ENCODE measurements at places on chromosomes 12 and 14.

DNA sequence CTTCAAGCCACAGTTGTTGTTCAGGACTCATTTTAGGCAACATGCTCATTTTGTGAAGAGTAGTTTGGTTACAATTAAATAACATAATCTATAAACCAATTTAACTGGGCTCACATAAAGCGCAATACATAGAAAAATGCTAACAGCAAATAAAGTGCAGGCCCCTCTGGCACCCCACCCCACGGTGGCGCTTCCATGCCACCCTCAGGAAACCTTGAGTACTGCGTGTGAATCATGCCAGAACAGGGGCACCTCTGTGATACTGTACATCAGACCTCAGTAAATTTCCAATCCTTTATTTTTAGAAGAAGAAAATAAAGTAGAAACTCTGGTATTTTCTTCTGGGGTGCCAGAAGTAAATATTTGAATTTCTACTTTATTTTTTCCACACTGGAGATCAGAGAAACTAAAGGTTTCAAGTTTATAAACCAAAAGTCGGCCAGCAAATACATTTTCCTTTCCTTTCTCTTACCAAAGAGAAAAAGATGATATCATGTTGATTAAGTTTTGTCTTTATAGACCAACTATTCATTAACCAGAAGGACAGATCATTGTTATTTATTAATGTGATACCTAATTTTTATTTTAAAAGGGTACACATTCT, 316.8 kb downstream of the PAWR start:
- DNase-seq, result no peak

DNA sequence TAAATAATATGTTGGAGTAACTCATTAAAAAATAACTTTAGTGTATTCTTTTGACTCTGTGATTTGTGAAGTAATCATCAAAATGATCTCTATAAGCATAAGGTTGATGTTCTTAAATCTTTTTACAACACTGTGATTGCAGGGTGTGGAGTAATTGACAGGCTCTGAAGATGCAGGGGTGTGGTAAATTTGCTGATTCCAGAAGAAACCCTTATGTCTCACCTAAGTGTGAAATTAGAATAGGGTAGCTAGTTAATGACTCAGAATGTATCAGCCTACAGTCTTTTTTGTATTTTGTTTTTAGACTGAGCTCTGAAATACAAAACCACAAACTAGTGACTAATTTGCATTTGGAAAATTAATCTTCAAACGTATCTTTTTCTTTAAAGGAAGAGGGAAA, 5.9 kb downstream of the PRPF39 start:
- DNase-seq, result no peak

GRCh38 chr12:132307976-132308852, 21.2 kb downstream of the GALNT9 start:
- no peak for DNase-seq

GRCh38 chr14:103696070-103696402, 19.2 kb downstream of the XRCC3 start:
- no peak for DNase-seq

DNA sequence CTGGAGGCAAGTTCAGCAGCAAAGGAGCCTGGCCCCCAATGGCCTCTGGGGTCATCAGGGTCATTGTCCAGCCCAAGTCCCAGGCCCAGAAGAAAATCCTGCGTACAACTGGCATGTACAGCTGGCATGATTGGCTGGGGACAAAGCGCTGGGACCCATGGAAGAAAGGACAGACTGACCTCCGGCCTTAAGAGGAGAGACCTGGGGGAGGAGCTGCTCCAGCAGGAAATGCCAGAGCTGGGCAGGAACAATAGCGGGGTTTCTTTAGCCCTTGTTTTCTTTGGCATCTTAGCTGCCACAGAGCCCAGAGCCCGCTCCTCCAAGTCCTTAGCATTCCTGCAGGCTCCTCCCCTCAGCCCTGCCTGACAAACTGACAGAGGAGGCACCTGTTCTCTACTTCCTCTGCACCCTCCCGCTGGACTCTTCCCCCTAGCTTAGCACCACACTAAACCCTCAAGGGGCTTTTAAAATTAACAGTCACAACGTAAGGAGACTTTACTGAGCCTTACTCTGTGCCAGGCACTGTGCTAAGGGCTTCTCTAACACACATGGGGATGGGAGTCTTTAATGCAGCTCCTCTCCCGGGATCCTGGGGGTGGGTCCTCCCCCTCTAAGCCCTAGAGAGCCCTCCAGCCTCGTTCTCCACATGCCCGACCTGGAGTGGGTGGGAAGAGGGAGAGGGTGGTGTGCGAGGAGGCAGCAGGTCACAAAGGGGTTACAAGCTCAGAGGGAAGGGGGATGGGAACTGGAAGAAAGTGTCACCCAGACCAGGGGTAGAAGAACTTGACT, 1.8 kb upstream of the AQP5 start:
- no peak for DNase-seq

- DNase-seq, result no peak
Observed at GRCh38 chr14:70683983-70684382, 42.3 kb downstream of the TTC9 start.

- DNase-seq, result no peak
Observed at GRCh38 chr12:109173443-109174240, 57.3 kb downstream of the ACACB start.

DNA sequence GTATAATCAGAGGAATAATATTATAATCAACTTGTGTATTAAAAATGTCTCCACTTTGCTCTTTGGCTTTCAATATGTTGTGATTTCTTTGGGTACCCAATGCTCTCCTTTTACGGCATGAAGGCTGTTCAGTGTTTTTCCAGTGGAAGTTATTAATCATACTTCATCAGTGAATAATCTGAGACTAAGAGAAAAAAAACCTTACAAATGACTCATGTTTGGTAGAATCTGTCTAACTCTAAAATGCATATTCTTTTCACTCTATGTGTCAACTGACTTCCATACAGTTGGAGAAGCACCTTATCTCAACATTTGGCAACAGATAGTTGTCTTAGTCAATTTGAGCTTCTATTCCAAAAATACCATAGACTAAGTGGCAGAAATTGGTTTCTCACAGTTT, 82.2 kb downstream of the PTPRO start:
- DNase-seq, result no peak

DNA sequence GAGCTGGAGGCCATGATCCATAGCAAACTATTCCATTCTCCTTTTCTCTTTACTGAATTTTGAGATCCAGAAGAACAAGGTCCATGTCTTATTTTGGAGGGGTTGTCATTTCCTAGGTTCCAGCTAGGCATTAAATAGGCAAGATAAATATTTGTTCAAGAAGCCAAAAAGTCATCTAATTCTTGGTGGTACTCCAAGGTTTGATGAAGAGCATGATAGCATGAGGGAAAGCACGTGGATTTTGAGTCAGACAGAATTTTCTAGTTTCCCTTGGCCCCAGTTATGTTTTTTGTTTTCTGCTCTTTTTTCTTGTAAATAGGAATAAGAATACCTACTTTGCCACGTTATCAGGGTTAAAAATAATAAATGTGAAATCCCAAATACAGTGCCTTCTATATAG, 25.5 kb upstream of the FRMD6 start:
- no peak for DNase-seq

GRCh38 chr12:89038831-89039512, 313.3 kb downstream of the DUSP6 start:
- DNase-seq, result no peak

DNA sequence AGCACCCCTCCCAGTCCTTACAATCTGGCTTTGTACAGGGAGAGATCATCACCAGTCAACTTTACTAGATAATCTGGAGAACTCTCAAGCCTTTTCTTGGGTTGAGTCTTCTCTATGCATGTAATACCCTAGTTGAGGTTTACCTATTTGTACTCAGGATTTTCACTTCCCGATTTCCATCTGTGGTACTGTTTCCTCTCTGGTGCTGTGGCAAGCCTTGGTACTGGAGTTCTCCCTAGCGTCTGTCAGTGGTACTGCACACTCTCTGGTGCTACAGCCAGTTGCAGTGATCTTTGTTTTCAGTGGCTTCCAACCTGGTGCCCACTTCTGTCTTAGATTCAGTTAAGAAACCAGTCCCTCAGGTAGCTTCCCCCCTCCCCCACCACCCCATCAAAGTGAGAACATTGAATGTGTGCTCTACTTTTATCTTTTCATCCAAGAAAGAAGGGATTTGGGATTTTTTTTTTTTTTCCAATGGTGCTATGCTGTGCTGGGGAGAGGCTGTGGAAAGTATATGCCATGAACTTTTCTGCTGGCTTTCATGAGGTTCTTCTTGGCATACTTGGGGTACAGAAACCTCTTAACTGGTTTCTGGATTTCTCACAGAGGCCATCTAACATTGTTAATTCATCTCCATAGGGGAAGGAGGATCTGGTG, 69.4 kb upstream of the EVL start:
- peak; percentile 25 for DNase-seq

DNA sequence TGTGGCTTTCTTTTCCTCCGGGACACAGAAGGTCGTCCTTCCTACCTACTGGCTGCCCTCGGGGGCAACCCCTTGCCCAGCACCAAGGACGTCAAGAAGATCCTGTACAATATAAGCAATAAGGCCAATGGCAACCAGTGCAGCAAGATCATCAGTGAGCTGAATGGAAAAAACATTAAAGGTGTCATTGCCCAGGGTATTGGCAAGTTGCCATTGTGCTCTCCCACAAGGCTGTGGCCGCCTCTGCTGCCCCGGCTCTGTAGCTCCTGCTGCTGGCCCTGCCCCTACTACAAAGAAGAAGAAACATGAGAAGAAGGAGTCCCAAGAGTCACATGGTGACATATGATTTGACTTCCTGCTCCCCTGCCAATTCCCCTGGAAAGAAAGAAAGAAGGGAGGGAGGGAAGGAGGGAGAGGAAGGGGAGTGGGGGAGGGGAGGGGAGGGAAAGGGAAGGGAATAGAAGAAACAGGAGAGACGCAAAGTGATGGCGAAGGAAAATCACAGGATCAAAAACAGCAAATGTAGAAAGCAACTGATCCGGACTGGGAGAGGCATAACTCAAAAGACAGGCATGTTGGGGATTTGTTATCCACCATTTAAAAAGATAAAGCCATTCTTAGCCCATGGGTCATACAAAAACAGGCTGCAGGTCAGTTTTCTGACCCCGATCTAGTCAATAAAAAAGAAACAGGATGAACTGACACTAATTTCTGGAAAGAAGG, 61.3 kb upstream of the RESF1 start:
- no peak for DNase-seq

DNA sequence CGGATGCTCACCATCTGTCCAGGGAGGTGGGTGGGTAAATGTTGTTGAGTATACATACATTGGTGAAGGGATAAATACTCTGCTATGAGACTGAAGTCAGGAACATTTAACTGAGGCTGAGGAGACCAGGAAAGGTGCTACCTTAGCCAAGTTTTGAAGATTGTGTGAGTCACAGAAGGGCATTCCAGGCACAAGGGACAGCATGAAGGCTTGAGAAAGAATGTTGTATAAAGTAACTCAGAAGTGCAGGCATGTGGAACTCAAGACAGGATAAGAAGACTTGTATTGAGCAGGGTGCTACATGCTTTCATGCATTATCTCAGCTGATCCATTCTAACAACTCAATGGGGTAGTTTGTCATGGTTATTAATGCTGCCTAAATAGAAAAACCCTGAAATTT, 112.7 kb downstream of the IPO8 start:
- DNase-seq, result no peak

- no peak for DNase-seq
Observed at GRCh38 chr12:51897181-51897580, 9.3 kb downstream of the ANKRD33 start.

DNA sequence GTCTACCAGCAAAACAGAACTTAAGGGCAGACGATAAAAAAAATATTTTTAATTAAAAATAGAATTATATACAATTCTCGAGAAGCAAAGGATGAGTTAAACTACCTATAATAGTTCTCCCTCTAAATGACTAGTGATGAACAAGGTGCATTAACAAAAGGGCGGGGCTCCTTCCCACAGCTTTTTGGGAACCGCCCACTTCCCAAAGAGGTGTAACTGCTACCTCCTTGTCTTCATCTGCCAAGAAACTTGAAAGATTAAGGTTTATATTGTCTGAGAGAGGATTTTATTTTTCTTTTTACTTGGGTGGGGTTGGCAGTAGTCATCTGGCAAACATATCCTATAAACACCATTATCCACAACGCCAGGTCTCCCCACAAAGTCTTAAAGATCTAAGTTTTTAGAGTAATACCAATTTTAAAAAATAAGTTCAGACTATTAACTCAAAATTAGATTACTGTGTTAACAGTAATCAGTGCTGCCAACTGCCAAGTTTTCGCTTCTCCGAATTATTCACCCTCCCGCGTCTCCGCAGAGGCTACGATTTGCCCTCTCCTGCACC, 938 bp downstream of the RALGAPA1 start:
- no peak for DNase-seq

GRCh38 chr12:6871052-6871957, 1.8 kb downstream of the SPSB2 start:
- DNase-seq, result no peak

- DNase-seq, result no peak
Observed at GRCh38 chr14:78904094-78904493, 733.9 kb downstream of the NRXN3 start.

GRCh38 chr14:99590746-99591555, 13.1 kb downstream of the CCDC85C start:
- DNase-seq, result no peak

- no peak for DNase-seq
Observed at GRCh38 chr12:39224971-39225370, 217.9 kb downstream of the KIF21A start.

- no peak for DNase-seq
Observed at GRCh38 chr14:80393766-80394165, 182.5 kb upstream of the DIO2 start.

DNA sequence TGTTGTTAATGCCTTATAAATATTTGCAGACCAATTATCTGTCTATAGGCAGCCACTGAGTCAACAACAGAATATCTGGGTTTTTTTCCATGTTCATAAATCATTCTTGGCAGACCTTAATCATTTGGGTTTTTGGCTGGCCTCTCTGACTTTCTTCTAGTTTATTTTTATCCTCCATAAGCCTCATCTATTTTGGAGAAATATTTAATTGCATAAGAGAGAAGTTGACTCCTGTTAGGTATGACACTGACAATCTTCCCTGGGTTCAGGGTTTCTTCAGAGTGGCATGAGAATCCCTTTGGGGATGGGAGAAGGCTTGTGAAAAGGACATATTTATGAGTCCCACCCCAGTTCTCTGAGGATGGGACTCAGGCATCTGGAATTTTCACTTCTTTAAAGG, 299.8 kb downstream of the NRXN3 start:
- no peak for DNase-seq

DNA sequence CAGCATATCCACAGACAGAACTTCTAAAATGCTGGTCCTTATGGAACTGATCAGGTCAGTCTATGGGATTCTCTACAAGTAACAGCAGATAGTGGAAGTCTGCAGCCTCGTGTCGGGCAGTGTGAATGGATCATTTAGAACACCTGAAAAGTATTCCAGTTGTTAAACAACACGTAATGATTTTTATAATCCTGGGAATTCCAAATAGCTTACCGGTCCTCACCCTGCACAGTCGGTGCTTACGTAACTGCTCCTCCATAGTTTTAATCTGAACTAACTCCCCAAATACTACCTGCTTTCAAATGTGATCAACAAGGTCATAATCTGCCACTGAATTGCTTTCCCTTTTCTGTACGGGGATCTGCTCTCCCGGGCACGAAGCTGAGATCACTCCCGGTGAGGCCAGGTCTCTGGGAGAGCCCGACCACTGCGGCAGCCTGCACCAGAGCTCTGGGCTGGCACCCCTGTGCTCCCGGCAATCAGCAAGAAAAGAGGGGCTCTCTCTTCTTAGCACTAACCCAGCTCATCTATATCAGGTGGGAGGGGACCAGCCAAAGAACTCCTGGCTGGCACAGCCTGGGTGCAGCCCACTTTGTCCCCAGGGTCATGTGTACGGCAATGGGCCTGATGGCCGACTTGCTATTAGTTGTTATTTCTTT, 157.0 kb downstream of the FOXN3 start:
- no peak for DNase-seq

- peak; percentile 45 for DNase-seq
Observed at GRCh38 chr14:99274346-99275221, 2.6 kb upstream of the BCL11B start.
